Pancreas (tissue), 10 donors: ENCODE measurements at places on chromosomes 5 and 9. TPM values are rescaled to one million over a fixed set of nuclear protein-coding genes. Genes with fewer than 3 reads are reported as not detected.

DNA sequence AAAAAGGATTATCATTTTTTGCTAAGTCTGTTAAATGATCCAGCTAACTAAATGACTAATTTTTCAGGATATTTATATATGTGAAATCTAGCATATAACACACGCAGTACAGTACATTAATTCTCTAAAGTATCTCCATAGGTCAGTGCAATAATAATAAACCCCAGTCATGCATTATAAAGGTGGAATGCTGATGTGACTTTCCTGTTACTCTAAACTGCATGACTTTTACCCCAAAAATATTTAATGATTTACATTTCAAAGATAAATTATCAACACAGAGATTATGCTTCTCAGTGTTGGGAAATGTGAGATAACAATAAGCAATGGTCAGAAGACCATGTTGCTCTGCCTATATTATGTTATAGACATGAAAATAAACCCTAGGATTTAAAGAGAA is 34.1 kb upstream of the PAM start:
- DNase-seq = no peak

- DNase-seq = no peak
These were observed 169.9 kb downstream of the MACROH2A1 start for GRCh38 chr5:135229122-135229521.

DNA sequence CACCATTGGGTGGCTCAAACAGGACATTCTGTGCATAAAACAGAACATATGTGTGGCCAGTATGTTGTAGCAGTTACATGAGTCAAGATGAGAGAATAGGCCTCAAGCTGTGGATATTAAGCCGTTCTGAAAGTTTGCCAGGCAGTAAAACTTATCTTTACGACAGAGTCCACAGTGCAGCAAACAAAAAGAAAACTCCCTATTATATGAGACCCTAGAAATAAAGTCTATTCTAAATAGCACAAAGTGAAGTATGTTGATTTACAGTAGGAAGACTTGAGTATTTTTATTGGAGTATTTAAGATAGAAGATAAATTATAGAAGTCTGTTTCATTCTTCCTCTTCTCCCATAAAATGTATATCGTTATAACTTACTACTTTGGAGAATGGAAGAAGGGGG is 271.5 kb downstream of the ADGRV1 start:
- no peak for DNase-seq

DNA sequence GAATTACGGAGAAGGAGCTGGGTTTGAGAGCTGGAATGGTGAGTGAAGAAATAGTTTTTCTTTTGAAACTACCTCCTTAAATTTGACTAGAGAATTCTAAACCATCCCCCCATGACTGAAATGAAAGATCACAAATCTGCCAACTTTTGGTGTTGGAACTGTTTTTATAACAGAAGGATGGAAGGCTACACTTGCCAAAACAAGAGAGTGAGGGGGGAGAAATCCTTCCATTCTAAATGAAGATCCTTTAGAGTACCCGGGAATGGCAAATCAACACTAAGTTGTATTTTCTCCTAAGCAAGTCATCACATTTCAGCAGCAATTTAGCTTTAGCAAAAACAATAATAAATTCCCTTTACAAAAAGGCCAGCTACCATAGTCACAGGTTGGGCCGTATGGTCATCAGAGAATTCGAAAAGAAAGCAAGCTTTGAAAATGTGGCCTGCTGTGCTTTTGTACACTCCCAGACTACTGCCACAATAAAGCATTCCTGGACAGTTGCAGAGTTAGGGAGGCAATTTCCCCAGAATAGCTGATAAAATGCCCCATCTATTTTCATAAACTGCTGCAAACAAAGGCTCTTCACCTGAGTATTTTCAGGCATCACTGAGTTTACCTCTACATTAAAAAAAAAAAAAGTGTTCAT is 25.0 kb upstream of the FREM1 start:
- DNase-seq = no peak

DNA sequence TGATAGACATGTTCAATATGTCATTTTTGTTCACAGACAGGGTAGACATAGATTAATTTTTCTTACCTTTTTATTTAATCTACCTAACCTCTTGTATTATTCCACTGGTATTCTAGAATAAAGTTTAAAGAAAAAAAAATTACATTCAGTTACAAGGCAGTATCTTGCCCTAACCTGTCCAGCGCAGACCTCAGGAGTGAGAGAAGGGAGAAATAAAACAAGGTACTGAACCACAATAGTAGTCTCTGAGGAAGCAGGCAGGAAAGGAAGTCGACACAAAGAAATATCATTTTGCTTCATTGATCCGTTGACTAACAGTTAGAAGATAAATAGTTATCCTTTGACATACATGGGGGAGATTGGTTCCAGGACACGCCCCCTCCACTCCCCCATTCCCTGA is 12.5 kb upstream of the ADAMTSL1 start:
- no peak for DNase-seq

DNA sequence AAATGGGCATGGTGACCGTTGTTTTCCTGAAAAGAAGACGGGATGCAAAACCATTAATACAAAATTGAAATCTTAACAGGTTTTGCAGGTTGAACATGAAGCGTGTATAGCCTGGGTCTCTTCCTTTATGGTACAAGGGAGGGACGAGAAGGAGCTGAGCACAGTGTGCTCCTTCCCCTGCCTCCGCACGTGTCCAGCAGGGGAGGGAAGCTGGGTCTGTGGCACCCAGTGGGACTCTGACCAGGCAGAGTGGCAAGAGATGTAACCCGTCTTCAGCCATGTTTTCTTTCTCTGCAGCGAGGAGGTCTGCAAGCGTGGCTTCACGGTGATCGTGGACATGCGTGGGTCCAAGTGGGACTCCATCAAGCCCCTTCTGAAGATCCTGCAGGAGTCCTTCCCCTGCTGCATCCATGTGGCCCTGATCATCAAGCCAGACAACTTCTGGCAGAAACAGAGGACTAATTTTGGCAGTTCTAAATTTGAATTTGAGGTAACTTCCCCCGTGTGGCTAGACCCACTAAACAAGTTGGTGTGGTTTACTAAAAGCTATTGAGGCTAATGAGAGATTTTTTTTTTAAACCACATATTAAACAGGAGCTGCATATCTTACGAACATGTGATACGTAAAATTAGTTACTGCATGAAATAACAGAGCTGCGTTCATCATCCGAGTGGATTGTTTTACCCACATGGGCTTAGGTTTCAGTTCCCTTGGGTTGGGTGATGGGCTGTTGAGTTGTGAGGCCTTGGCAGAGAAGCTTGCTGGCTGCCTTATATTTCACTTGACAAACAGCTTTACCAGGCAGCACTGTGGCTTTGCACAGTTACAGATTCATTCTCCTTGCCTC is 143.7 kb downstream of the TRIO start:
- DNase-seq = no peak

DNA sequence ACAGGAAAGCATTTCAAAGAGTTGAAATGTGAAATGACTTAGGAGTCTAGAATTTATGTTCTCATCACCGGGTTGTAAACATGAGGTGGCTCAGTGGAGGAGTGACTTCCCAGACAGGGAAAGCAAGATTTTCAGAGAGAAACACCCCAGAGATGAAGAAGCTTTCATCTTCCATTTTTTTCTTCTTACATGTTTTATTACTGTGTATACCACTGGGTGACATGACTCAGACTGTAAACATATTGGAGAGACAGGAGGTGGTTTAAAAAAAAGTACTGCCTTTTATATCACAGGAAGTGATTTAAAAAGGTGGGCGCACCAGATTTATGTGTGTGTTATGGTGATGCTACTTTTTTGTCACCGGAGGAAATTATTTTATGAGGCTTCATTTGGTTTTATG is 209.1 kb upstream of the TUT7 start:
- no peak for DNase-seq

DNA sequence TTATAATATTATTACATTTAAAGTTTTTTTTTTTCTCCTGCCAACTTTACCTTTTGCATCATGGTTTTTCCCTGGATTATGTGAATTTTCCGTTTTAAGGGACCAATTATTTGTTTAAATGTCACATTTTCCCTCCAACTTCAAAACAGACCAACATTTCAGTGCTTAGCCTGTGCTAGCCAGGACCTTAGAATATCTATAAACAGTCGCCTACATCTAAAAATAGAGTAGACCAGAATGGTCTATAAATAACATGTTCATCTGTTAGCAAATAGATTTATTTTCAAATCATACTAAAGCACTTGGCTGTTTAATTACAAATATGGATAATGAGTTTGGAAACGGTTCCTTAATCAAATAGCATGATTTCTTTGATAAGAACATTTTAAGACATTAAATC is 192.0 kb downstream of the FBN2 start:
- DNase-seq = no peak

GRCh38 chr9:34576597-34577399 is 12.7 kb downstream of the CNTFR start:
- no peak for DNase-seq

DNA sequence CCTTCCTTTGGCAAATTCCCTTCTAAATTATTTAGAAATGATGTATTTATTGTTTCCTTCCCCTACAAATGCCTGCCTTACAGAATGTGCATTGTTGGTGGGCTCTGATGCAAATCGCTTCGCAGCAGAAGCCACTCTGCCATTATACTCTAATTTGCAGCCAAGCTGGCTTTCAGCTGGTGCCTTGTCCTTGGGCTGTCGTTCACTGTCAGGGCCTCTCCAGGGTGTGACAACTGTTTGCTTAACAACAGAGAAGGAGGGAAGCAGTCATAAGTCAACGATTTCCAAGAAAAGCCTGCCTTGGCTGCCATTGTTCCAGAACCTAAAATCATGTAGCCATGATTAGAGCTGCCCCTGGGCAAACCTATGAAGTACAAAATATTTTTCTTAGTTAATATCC is 260.1 kb upstream of the RGMB start:
- DNase-seq = no peak

- no peak for DNase-seq
These were observed 35.2 kb downstream of the DNAH5 start for GRCh38 chr5:13909271-13909670.

GRCh38 chr5:108773330-108773729 is 25.6 kb downstream of the FER start:
- no peak for DNase-seq

- DNase-seq = no peak
These were observed 329.4 kb downstream of the ARRDC3 start for GRCh38 chr5:91053741-91054025.

DNA sequence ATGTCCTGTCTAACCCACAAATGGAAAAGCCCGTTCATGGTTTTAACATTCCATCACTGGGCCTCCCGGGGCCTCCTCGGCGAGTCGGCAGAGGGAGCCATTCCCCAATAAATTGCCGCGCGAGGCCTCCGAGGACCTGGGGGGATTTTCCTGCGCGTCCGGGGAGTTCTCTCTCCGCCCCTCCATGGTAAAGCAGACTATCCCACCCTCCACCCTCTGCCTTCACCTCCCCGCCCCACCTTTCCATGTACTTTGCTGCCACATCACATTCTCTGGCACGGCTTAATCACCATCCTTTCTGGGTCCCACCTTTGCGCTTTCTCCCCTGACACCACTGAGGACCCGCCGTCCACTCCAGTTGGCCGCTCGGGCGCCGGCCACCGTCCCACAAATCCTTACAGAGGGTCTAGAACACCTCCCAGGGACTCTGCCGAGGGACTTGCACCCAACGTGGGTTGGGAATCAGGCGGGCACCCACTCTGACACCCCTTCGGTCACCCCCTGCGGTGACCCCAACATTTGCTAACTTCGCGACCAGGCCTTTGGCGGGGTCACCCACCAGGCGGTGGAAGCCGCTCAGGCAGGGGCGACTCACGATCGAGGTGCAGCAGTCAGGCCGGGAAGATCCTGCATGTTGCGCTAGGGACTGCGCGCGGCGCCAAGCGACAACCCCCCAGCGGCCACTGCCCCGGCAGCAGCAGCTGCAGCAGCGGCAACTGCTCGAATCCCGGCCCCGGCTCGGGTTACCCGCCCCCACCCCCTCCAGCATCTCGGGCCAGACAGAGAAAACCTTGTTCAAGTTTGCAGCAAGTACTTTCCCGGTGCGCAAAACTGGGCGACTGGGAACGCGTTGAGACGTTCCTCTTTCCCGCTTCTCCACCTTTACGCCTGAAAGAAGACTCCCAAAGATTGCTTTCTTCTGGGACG is at the start of gene MEGF10:
MEGF10 (plus strand) TSS at position 778 of the 927 bp plus-strand sequence. CDS start 40,513 bp downstream, outside the sequence.
- DNase-seq = peak; percentile 26

DNA sequence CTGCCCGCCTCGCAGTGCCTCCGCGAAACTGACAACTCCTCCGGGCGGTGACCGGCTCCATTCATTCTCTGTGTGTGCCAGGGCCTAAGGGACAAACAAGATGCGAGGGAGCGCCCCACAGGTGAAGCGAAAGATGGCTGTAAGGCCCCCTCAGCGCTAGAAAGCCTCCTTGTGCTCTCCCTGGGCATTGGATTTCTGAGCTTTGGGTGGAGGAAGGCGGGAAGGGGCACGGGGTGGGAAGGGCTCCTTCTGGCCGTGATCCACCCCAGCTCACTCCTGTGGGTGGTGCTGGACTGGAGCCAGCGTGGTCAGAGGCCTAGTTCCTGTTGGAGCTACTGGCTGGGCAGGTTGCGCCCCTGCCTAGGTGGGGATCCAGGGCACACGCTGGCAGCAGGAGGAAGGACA is 943 bp downstream of the GALNT12 start:
- peak; percentile 65 for DNase-seq

DNA sequence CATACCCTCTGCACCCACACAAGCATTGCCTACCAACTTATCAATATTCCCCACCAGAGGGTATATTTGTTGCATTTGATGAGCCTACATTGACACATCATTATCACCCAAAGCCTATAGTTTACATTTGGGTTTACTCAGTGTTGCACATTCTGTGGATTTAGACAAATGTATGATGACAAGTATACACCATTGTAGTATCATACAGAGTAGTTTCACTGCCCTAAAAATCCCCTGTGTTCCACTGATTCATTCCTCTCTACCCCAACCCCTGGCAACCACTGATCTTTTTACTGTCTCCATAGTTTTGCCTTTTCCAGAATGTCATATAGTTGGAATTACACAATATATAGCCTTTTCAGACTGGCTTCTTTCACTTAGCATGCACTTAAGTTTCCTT is 85.7 kb upstream of the CPLX2 start:
- no peak for DNase-seq

DNA sequence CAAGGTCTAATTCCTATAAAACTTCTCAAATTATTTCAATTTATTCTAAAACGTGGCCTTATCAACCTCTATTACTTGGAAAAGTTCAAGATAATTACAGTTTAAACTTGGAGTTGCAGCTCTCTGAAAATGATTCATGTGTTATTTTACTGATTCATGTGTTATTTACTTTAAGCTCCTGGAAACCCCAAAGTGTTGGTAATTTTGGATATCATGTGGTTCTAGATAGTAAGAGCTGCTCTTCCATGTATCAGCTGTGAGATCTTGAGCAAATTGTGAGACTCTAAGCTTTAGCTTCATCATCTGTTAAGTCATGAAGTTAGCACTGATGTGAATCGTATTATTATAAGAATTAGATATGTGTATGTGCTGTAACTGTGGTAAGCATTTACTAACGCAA is 749.2 kb downstream of the TLE4 start:
- DNase-seq = no peak

LHX3 gene
- not detected for total RNA-seq

GTF3C4 gene
- total RNA-seq = 4.0 TPM

PRRC2B gene
- 85.8 TPM for total RNA-seq

ADAMTS12 gene
- total RNA-seq = 0.84 TPM

COMMD10 gene
- total RNA-seq = 18.0 TPM

CTSV gene
- 1.3 TPM for total RNA-seq

CHSY3 gene
- total RNA-seq = 0.09 TPM

FUT7 gene
- not detected for total RNA-seq
